ENCODE measurements at places on chromosomes 3 and 15. TPM values are rescaled to one million over a fixed set of nuclear protein-coding genes. Genes with fewer than 3 reads are reported as not detected.

PIGZ gene
- polyA plus RNA-seq: 1.1 TPM

SNRK gene
- polyA plus RNA-seq: 71.5 TPM

AP3B2 gene
- 2.5 TPM for polyA plus RNA-seq

C3orf49 gene
- polyA plus RNA-seq: 1.2 TPM

ITIH4 gene
- polyA plus RNA-seq: 9.4 TPM

GHRL gene
- polyA plus RNA-seq: 110 TPM

TGM4 gene
- 0.06 TPM for polyA plus RNA-seq

SEMA6D gene
- 47.1 TPM for polyA plus RNA-seq

SKOR1 gene
- polyA plus RNA-seq: 0.47 TPM

PLA2G4D gene
- 0.12 TPM for polyA plus RNA-seq

GABRB3 gene
- 2.4 TPM for polyA plus RNA-seq

GOLGA8R gene
- 10.4 TPM for polyA plus RNA-seq

C3orf70 gene
- 4.9 TPM for polyA plus RNA-seq

CASR gene
- polyA plus RNA-seq: 0.01 TPM

LINGO1 gene
- polyA plus RNA-seq: 21.5 TPM

ANKRD34C gene
- polyA plus RNA-seq: not detected

RTP1 gene
- not detected for polyA plus RNA-seq

MKRN2OS gene
- polyA plus RNA-seq: 0.75 TPM

IL16 gene
- 14.2 TPM for polyA plus RNA-seq

DUOXA1 gene
- polyA plus RNA-seq: 0.65 TPM

C3orf22 gene
- polyA plus RNA-seq: 0.06 TPM
